ENCODE measurements at places on chromosomes 3 and 15. TPM values are rescaled to one million over a fixed set of nuclear protein-coding genes. Genes with fewer than 3 reads are reported as not detected.

DNA sequence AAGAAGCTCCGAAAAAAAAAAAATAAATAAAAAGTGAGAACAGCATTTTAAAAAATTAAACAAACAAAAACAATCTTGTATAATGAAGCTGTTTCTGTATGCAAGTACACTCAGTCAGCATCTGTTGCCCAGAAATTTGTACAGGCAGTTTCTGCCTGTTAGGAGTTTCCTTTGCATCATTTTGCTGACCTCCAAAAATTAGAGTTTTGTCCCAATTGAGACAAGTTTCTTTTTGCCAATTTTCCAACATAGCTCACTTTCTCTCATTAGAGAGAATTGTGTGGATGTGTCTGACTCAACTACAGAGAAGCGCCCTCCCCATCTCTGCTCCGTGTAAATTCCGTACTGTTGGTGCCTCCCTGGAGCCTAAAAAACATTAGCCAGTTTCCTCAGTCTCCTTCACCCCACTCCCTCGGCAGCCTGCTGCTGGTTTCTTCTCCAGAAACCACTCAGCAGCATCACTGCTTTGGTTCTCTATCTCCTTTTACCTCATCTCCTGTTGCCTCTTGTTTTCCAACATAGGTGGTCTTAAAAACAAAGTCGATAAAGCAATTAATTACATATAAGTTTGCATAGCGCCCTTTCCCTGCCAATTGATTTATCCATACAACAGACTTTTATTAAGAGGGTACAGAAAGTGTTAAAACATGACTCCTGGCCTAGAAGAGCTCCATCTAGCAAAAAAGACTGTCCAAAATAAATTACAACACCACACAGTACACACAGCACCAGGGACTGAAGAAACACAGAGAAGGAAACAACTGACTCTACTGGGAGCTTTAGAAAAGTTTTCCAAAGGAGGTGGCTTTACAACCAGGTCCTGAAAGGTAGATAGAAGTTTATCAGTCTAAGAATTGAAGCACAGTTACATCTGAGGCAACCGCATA, 286.7 kb downstream of the SHOX2 start:
- DNase-seq = no peak
- H3K27ac ChIP-seq = no peak overlapping the region
- no peaks in the 10 kb centered on the region for H3K27me3 ChIP-seq
- no peaks in the 10 kb centered on the region for H3K4me1 ChIP-seq
- H3K36me3 ChIP-seq = no peaks in the 10 kb centered on the region

Gene MAP6D1
- total RNA-seq = 2.5 TPM

DNA sequence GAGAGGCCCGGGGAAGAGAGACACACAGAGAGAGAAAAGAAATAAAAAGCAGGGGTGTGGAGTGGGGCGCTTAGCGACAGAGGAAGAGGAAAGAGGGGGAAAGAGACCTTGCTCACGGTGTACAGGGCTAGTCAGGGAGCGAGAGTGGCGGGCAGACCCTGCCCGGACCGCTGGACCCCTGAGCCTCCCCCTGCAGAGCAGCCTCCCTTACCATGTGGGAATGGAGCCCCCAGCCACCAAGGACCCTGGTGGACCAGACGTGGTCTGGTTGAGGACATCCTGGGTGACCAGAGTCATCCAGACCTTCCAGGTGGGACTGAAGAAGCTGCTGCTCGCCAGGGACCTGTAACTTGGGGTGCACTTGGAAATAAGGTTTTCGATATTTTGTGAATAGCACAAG, 129.6 kb downstream of the CHSY1 start:
- no peak overlapping the region for H3K4me3 ChIP-seq
- no peaks in the 10 kb centered on the region for H3K27me3 ChIP-seq
- no peak for DNase-seq

Gene ALAS1
- 36.1 TPM for total RNA-seq

DNA sequence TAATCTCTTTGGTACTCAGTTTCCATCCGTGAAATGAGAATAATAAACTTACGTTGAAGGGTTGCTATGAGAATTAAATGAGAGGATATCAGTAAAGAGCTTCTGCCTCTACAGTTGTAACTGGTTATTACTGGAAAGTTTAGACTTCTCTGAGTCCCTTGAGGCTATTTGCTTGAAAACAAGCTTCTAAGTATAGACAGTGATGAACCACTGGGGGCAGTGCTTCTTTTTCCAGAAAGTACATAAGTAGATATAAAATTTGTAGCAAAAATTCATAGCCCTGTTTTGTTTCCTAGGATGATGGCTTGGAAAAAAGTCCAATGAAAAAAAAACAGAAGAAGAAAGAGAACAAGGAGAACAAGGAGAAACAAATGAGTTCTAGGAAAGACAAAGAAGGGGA, 87.1 kb downstream of the RGMA start:
- H3K36me3 ChIP-seq = peaks cover 100% of the 10 kb centered on the region
- no peak overlapping the region for H3K4me3 ChIP-seq
- H3K27ac ChIP-seq = no peak overlapping the region
- DNase-seq = no peak

GRCh38 chr3:135239615-135239884, 444.5 kb downstream of the EPHB1 start:
- no peak for DNase-seq
- H3K27ac ChIP-seq = no peak overlapping the region
- H3K27me3 ChIP-seq = no peaks in the 10 kb centered on the region
- no peaks in the 10 kb centered on the region for H3K4me1 ChIP-seq
- no peaks in the 10 kb centered on the region for H3K36me3 ChIP-seq

DNA sequence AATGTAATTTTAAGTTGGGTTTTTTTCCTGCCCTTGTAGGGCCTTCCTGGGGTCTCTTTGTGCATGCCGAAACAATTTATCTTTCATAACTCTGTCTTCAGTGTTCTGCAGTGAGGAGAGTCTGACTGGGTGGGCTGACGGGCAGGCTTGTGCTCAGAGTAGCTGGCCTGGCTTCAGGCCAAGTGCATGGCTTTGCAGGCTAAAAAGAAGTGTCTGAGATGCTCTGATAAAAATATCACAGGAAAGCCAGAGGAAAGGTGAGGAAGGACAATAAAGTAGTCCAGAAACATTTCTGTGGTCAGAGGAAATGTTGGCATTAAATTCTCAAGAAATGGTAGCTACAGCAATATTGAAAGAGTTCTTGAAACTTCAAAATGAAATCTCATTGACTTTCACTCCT, 25.5 kb downstream of the ST3GAL6 start:
- no peaks in the 10 kb centered on the region for H3K27me3 ChIP-seq
- no peak overlapping the region for H3K27ac ChIP-seq
- no peak overlapping the region for H3K4me3 ChIP-seq
- H3K36me3 ChIP-seq = peaks cover 6% of the 10 kb centered on the region
- no peak for DNase-seq

Gene WDR93
- 0.42 TPM for total RNA-seq

GRCh38 chr15:71701808-71702207, 108.5 kb upstream of the NR2E3 start:
- no peaks in the 10 kb centered on the region for H3K27me3 ChIP-seq
- H3K36me3 ChIP-seq = no peaks in the 10 kb centered on the region
- H3K4me3 ChIP-seq = no peak overlapping the region
- peak; percentile 21 for DNase-seq
- no peak overlapping the region for H3K27ac ChIP-seq

DNA sequence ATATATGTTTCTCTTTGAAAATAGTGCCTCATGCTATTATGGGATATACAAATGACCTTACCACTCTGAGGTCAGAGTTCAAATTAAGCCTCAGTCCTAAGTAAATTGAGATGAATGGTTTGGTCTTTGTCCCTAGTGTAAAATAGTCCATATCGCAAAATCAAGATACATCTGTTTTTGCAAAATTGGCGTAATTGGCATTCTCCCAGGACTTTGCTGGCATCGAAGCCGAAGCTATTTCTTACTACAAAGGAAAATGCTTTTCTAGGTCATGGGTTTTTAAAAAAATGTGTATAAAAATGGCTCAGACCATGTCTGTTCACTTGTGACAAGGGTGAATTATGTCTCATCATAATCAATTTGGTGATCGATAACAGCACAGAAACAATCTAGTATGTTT, 25.9 kb downstream of the ROBO2 start:
- no peak overlapping the region for H3K27ac ChIP-seq
- no peak overlapping the region for H3K4me3 ChIP-seq
- H3K36me3 ChIP-seq = no peaks in the 10 kb centered on the region
- H3K27me3 ChIP-seq = no peaks in the 10 kb centered on the region
- H3K4me1 ChIP-seq = no peaks in the 10 kb centered on the region

GRCh38 chr3:65582012-65582717, 456.6 kb downstream of the MAGI1 start:
- H3K4me3 ChIP-seq = no peak overlapping the region
- no peak for DNase-seq
- H3K4me1 ChIP-seq = peaks cover 15% of the 10 kb centered on the region
- H3K27ac ChIP-seq = no peak overlapping the region
- no peaks in the 10 kb centered on the region for H3K27me3 ChIP-seq

Gene TMC3
- total RNA-seq = 0.42 TPM

Gene CFAP92
- total RNA-seq = 0.19 TPM

DNA sequence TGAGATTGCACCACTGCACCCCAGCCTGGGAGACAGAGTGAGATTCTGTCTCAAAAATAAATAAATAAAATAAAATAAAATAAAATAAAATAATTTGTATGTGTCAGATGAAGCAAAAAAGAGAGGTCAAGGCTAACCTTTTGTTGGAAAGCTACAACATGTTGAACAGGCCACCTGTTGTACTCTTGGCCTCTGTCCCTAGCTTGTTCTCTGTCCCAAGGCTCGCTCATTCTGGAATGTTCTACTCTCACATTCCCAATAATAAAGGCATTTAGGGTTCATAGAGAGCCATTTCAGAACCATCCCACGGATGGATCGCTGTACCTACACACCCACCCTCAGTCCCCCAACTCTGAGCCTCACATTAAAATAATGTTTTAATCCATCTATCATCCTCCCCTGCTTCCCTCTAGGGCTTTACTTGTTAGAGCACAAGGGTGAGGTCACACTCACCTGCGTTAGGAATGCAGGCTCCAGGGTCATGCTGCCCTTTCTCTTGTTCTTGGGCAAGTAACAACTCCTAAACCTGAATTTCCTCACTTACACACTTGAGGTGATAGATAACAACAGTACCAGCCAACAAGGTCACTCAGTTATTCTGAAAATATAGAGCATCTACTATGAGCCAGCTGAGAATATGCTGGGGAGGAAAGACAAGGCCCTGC, 24.9 kb upstream of the KCTD6 start:
- H3K36me3 ChIP-seq = no peaks in the 10 kb centered on the region
- no peak overlapping the region for H3K4me3 ChIP-seq
- H3K27ac ChIP-seq = no peak overlapping the region
- no peak for DNase-seq

GRCh38 chr3:72032441-72033135, 247.6 kb upstream of the PROK2 start:
- H3K27me3 ChIP-seq = no peaks in the 10 kb centered on the region
- no peak overlapping the region for H3K4me3 ChIP-seq
- peaks cover 5% of the 10 kb centered on the region for H3K4me1 ChIP-seq
- H3K27ac ChIP-seq = no peak overlapping the region
- no peaks in the 10 kb centered on the region for H3K36me3 ChIP-seq
- DNase-seq = no peak

Gene PLSCR4
- 71.4 TPM for total RNA-seq

- no peaks in the 10 kb centered on the region for H3K27me3 ChIP-seq
- no peaks in the 10 kb centered on the region for H3K36me3 ChIP-seq
- no peaks in the 10 kb centered on the region for H3K4me1 ChIP-seq
- no peak overlapping the region for H3K27ac ChIP-seq
- DNase-seq = no peak
These were observed 536.9 kb downstream of the ZIC1 start for GRCh38 chr3:147945968-147946519.

DNA sequence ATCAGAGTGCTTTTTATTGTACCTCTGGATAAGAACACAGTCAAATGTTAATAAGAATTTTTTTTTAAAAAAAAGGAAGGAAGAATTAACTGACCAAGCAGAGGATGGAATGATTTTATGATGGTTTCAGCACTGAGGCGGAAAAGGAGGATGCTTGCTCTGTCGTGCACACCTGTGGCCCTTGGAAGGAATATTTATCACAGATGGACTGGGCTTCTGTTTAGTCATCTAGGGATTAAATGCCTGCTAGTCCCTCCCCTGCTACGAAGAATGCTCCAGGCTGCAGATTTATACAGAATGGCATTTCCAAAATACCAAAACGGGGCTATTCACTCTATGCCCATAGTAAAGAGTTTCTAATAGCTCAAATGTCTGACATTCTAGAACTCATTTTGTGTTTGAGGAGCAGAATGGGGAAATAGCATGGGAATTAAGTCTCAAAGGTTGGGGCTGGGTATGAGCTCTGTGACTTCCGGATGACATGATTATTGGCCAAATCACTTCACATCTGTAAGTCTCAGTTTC, 92.8 kb upstream of the BCL6 start:
- H3K4me3 ChIP-seq = no peak overlapping the region
- no peaks in the 10 kb centered on the region for H3K27me3 ChIP-seq
- no peak overlapping the region for H3K27ac ChIP-seq
- H3K4me1 ChIP-seq = no peaks in the 10 kb centered on the region
- DNase-seq = peak; percentile 50

GRCh38 chr15:70238917-70239316, 141.2 kb upstream of the TLE3 start:
- H3K4me1 ChIP-seq = no peaks in the 10 kb centered on the region
- H3K27me3 ChIP-seq = no peaks in the 10 kb centered on the region
- no peak overlapping the region for H3K27ac ChIP-seq
- no peak overlapping the region for H3K4me3 ChIP-seq
- no peak for DNase-seq

DNA sequence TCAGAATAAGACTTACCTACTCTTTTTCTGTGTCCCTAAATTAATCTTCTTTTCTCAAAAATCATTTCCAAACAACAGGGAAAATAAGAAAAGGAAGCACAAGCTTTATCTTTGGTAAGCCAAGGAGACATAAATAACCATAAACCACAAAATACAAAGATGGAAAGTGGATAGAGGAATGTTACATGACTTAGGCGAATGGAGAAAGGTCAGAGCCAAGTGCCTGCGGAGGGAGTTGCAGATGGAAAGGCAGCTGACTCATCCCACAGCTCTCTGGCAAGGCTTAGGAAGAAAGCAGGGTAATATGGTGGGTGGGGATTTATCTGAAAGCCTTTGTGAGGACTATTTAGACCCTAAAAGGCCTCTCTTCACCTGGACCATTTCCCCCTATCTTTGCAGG, 72.8 kb downstream of the GALK2 start:
- H3K4me1 ChIP-seq = peaks cover 11% of the 10 kb centered on the region
- no peak overlapping the region for H3K27ac ChIP-seq
- no peaks in the 10 kb centered on the region for H3K36me3 ChIP-seq
- DNase-seq = no peak

- H3K4me3 ChIP-seq = no peak overlapping the region
- no peaks in the 10 kb centered on the region for H3K27me3 ChIP-seq
- no peaks in the 10 kb centered on the region for H3K4me1 ChIP-seq
- DNase-seq = no peak
These were observed 407.5 kb downstream of the ZBTB20 start for GRCh38 chr3:114739627-114740026.

Gene SCAANT1
- total RNA-seq = not detected

Gene AMIGO3
- 1.7 TPM for total RNA-seq
